A172 (cell line): ENCODE measurements at places on chromosomes 16 and 17. TPM values are rescaled to one million over a fixed set of nuclear protein-coding genes. Genes with fewer than 3 reads are reported as not detected.

RTN4RL1 gene
- total RNA-seq: 1.7 and 2.2 TPM in 2 replicates

C17orf78 gene
- not detected in 2 replicates for total RNA-seq

SSTR5 gene
- not detected in 2 replicates for total RNA-seq

ZPBP2 gene
- not detected in 2 replicates for total RNA-seq

DNA sequence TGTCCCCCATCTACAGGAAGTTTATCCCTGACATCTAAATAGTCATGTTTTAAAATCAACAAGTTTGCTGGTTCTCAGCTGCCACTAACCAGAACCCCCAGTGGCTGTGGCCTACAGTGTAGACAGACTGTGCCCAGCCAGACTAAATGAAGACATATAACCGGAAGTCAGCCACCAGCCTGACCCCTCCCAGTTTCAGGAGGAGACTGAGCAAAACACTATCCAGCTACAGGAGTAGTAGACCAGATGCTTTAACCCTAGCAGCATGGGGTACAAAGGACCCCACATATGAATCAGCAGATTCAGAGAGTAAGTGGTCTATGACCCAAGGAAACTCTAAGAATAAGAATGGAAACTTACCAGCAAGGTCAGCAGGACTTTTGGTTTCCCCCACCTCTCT is 83.4 kb downstream of the HIC1 start:
- DNase-seq: peak; percentile 36

GRCh38 chr17:83175822-83176622 is 96.6 kb downstream of the METRNL start:
- DNase-seq: no peak

GRCh38 chr17:75848523-75849278 is 4.5 kb upstream of the UNC13D start:
- DNase-seq: peak; percentile 53
